ENCODE measurements at places on chromosomes 12 and 14.

DNA sequence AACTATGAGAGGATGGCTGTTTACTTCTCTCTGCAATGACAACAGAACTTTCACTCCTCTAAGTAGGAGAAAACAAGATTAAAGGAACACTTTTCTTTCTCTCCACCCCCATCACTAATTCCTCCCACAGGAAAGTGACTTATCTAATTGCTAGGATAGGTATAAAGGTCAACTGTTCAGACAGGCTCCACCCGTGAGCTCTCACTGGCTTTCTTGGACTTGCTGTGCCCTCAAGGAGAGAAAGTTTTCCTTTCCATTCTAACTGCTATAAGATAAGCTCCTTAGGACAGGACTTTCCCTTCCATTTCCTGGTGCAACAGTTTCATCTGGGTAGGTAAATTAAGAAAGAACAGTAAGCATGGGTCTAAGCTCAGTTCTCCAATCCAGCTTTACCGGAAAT is 4.8 kb downstream of the SLC41A2 start:
- peak; percentile 34 for DNase-seq

DNA sequence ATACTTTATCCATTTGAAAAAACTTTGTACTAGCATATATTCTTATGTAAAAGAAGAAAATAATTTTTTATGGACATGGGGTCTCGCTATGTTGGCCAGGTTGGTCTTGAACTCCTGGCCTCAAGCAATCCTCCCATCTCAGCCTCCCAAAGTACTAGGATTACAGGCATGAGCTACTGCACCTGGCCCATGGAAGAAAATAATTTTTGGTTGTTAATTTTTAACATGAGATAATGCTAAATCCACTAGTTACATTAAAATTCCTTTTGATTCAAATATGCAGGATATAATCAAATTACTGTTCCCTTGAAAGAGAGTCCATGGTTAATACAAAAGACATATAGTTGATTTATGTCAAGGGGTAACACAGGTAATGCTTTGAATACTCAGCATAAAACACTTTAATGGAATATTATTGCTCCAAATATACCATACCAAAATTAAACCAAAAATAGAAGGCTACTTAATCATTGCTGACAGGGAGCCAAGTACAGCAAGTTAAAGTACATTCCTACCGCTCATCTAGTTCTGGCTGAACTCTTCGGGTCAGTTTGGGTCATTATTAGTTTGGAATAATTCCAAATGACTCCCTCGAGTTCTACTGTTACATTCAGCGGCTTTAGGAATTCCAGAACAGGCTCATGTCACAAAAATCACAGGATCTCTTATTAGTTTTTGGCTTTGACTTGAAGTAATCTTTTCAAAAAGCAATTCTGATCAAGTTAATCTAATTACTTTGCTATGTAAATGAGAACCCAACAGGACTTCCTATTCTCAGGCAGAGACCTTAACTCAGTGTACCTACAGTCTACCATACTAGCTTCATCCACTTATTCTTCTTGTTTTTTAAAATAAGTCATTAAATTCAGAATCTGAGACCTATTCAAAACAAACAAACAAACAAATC is 6.1 kb downstream of the SOS2 start:
- peak; percentile 46 for DNase-seq

DNA sequence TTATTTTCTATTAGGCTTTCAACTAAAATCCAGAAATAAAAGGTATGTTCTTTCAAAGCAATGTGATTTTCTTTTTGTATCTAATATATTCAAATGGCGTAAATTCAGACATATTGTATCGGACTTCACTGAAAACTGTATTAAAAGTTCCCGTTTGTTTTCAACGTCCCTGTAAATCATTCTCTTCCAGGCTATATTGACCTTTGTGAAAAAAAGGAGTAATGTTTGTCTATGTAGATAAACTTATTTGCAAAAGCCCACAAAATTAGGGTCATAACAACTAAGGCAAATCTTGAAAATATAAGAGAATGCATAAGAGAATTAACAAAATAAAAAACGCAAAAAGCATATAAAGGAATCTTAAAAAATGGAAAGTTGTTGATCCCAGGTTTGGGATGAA is 1492.4 kb downstream of the AACS start:
- no peak for DNase-seq

DNA sequence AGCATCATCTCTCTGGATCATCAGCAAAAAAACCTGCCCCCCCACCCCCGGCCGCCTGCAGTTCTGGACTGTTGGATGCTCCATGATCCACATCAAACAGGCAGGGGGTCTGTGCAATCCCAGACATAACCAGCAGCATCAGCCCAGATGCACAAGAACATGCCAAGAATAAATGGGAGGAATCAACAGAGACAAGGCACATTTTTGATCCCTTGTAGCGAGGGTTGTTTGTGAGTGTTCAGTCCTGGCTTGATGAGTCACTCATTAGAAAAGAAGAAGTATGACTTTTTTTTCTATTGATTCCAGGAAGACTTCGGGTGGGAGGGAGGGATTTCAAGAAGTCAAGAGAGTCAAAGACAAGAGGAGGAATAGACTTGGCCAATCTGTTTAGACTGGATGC is 244.2 kb downstream of the KSR2 start:
- no peak for DNase-seq

DNA sequence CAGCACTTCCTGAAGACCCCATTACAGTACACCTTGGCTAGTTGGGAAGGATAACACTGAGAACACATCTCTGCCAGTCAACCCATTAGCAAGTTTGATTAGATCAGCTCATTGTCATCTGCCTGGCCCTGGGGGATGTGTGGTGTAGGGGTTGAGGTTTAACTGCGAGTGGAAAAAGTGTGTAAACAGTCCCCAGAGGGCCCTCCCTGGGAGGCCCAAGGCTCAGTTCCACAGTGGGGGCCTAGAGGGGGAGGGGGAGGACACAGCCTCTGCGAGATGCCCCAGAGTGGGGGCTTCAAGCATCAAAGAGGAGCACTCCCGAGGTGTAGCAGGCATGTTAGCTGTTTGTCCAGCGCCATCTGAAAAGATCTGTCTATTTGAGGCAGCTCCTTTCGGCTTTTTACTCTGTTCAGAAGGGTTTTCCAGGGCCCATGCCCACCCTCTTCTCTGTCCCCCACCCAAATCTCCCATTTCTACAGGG is 344 bp downstream of the LPAR5 start:
- DNase-seq: no peak

Data from RCC 7860 (cell line).